Skeletal muscle cell (primary cell): ENCODE measurements at places on chromosomes 5 and 9.

GRCh38 chr9:93036887-93037475 is 21.5 kb upstream of the SUSD3 start:
- no peak for DNase-seq

DNA sequence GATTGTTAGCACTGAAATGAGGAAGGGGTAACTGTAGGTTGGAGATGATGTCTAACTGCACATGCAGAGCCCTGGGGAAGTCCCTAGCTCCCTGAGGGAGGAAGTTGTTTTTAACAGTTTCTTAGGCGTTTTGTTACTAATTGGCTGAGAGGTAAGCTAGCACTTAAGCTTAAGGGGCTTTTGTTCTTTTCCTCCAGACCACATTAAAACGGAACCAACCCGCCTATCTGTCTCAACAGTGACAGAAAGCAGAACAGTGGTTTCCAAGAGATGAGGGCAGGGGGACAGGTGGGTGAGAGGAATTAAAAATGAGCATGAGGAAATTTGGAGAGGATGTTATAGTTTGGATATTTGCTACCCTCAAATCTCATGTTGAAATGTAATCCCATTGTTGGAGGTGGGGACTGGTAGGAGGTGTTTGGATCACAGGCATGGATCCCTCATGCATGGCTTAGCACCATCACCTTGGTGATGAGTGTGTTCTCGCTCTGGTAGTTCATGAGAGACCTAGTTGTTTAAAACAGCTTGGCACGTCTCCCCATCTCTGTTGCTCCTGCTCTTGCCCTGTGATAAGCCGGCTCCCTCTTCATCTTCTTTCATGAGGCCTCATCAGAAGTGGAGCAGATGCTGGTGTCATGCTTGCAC is 38.9 kb downstream of the LYRM7 start:
- no peak for DNase-seq

DNA sequence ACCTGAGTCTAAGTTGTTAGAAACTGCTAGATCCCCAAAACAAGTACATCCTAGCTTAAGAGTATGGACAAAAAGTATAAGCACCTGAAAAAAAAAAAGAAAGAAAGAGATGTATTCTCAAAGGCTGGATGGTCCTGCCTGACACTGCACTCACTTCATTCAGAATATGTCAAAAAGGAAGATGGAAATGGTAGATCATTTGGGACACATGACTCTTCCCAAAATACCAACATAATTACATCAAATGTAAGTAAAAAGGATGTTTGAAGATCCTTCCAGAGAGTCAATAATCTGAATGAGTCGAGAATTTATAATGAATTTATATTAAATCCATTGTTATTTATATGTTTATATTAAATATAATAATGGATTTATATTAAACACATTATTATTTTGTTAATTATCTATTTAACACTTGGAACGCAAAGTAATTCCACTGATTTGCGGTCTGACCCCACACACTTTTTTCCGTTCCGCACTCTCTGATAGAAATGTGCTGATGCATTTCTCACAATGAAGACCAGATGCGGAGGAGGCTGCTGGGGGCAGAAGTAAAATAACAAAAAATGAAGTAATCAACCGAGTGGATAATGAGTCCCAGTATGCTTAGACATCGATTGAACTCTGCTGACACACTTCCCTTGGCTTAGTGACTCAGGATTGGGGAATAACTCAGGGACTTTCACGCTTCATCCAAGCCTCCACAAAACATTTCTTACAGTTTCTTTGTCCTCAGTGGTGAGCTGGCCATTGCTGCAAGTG is 201.2 kb downstream of the ADAMTS12 start:
- DNase-seq: peak; percentile 93

- DNase-seq: no peak
Observed at GRCh38 chr9:95494022-95494415, 22.8 kb downstream of the PTCH1 start.

DNA sequence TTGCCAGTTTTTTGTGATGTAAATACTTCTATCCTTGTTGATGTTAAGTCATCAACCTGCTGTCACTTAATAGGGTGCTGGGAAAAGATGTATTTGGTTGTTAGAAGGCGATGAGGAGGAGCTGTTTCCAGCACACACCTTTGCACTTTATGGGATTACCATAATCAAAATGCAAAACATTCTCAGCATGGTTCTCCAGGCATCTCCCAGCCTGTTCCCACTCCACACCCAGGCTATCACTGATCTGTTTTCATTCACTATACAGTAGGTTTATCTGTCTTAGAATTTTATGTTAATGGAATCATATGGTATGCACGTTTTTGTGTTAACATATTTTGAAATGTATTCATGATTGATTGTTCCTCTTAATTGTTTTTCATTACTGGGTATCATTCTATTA is 35.9 kb downstream of the PCSK5 start:
- no peak for DNase-seq
